ENCODE measurements at places on chromosomes 2 and 18. TPM values are rescaled to one million over a fixed set of nuclear protein-coding genes. Genes with fewer than 3 reads are reported as not detected.

The ADGRF3 gene
- total RNA-seq, result 0.38 TPM

The ADCY3 gene
- total RNA-seq, result 30.1 TPM

The CXCR1 gene
- not detected for total RNA-seq

The SERPINB3 gene
- not detected for total RNA-seq

The ARHGEF4 gene
- total RNA-seq, result 16.6 TPM

The LDLRAD4 gene
- 1.9 TPM for total RNA-seq

The IL37 gene
- total RNA-seq, result not detected

The GPR45 gene
- total RNA-seq, result 0.23 TPM

The DSC3 gene
- total RNA-seq, result 2.1 TPM

The ASB18 gene
- total RNA-seq, result not detected

The VWA3B gene
- not detected for total RNA-seq

The NPHP1 gene
- total RNA-seq, result 1.2 TPM

The KCNG2 gene
- total RNA-seq, result not detected

DNA sequence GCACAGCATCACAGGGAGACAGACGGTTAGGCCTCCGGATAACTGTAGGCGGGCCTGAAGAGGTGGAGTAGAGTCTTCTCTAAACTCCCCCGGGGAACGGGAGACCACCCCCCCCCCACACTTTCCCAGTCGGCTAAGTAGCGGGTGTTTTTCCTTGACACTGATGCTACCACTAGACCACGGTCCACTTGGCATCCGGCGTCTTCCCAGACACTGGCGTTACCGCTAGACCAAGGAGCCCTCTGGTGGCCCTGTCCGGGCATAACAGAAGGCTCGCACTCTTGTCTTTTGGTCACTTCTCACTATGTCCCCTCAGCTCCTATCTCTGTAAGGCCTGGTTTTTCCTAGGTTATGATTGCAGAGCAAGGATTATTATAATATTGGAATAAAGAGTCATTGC lies 25.7 kb upstream of the NCL start:
- DNase-seq, result peak; percentile 59

GRCh38 chr2:240480834-240481623 lies 45.6 kb downstream of the GPC1 start:
- no peak for DNase-seq

- DNase-seq, result no peak
These were observed 23.4 kb upstream of the RPL31 start for GRCh38 chr2:100978582-100979191.

DNA sequence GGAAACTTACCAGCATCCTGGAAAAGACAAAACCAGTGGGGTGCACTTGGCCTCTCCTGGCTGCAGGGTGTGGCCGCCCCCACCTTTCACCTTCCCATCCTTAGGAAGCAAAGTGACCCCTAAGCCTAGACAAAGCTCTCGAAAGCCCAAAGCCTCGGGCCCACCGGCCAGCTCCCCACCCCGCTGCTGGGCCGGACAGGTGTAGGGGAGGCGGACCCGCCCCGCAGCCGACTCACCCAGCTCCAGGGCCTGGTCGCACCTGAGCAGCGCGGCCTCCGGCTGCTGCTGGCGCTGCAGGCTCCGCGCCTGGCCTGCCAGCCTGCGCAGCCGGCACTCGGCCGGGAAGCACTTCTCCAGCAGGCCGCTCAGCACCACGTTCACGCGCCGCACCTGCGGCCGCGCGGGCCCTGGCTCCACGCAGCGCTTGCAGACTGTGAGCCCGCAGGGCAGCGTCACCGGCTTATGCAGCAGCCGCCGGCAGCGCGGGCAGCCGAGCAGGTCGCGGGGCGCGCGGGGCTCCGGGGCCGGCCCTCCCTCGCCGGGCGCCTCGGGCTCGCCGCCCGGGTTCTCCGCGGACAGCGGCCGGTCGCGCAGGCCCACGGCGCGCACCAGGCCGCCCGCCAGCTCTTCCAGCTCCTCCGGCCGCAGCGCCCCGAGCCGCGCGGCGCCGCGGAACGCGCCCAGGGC lies 979 bp downstream of the LONRF2 start:
- DNase-seq, result peak; percentile 82

DNA sequence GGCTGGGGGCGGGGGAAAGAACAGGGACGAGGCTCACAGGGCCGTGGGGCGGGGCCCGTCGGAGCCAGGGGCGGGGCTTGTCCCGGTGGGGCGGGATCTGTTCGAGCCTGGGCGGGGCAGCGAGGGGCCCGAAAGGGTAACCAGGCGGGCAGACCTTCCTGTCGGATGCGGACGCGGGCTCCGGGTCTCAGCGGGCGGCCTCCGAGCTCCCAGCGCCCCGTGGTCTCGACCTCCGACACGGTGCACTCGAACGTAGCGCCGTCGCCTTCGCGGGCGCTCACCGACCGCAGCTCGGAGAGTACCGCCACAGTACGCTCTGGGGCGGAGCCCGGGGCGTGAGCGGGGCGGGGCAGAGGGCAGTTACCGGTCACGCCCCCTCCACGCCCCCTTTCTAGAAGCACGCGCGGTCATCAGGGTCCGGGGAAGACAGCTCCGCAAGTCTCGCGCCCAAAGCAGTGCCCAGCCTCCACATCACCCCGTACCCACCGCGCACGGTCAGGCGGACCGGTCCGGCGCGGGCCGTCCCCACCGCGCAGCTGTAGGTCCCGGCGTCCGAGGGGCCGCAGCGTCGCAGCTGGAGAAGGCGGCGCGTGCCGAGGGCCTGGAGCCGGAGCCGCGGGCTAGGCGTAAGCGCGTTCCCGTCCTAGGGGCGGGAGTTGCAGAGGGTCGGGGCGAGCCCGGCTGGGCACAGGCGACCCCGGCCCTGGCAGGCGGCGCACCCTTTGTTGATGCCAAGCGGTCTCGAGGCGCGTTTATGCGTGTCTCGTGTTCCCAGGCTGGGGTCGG lies 8.7 kb downstream of the TMEM198 start:
- peak; percentile 96 for DNase-seq

GRCh38 chr2:136242100-136242499 lies 124.2 kb upstream of the CXCR4 start:
- DNase-seq, result no peak

DNA sequence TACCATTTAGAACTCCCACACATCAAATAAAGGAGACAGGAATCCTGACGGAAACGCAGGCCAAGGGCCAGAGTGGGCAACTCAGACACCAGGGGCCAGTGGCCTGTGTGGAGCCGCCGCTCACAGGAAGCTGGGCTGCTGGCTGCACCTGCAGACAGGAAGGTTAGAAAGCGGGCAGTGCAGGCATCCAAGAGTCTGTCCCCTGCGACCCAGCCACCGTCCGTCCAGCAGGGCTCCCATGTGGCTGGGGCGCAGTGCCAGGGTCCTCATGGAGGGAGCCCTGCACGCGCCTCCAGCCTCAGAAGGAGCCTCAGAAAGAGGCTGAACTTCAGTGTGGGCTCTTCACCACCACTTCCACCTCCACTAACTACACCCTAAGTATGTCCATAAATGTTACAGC lies 2.5 kb upstream of the ANO7 start:
- DNase-seq, result no peak

DNA sequence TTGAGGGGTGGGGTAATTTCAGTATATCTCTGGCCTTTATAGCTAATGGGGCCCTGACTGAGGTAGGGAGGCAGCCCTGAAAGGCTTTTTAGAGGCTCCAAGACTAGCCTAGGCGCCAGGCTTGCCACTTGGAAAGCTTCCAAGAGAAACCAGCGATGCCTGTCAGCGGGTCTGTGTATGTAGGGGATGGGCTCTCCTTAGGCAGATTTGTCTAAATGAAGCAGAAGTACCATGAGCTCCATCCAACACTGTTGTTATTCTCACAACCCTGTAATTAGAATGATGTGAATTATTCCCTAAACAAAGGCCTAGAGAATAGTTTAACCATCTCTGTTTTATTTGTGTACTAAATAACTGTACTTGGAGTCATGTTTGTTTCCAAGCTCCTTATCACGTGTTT lies 138.1 kb downstream of the B3GNT2 start:
- no peak for DNase-seq

DNA sequence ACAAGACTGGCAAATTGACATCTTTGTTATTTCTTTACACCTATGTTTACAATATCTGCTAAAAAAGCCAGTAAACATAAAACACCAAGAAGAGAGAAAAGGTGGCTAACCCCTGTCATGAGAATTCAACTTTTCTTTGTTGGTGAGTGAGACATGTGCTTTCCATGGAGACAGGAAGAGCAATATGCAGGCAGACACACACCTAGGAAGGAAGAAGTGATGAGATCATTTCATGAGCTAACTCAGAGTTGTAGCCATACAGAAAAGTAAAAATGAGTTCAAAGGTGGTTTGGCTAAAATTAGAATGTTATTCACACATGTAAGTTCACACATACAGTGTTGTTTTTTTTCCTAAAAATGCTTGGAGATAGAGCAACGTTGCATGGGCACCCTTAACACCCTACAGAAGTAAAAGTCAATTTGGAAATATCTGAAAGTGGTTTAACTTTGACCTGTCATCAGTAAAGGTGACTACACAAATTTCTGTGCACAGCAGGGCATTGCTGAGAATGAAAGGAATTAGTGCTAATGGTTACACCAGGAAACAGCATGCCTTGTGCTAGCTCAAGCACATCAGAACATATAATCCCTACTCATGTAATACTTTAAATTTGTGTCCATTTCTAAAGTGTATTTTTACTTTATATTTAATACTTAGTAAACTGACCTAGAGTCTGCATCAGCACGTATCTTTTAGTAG lies 557.6 kb downstream of the CBLN2 start:
- DNase-seq, result no peak

GRCh38 chr18:45567123-45567522 lies 48.2 kb upstream of the SLC14A2 start:
- peak; percentile 44 for DNase-seq

DNA sequence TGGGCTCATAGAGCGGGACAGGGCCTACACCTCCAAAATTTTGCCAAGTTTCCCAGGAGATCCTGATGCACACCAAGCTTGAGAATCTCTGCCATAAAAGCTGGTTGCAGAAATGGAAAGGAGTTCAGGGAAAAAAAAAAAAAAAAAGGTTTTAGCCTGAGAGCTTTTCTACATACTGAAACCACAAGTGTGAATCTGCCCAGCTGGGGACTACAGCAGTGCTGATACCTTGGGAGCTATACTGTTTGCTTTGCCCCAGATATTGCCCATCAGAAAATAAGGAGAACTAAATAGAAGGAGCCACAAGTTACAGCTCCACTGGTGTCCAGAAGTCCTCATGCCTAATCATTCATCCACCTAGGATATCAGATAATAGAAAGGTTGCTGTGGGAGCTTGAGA lies 38.4 kb upstream of the NCKAP5 start:
- DNase-seq, result no peak

- DNase-seq, result no peak
These were observed 216.8 kb upstream of the HNMT start for GRCh38 chr2:137747509-137747908.

DNA sequence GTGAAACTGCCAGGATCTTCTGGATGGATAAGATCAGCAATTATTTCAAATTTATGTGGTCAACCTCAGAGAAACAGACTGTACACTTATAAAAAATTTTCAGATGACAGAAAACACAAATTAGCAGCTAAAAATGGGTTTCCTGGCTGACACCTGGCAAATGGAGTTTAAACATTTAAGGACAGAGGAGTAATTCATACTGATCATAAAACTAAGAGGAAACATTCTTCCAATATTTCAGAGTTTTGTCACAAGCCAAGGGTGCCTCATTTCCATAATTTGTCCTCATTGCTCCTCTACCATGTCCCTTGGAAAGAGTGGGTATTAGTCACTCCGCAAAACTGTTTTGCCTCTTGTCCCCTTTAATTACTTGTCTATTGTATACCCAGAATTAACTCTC lies 70.2 kb downstream of the TMEFF2 start:
- DNase-seq, result no peak

DNA sequence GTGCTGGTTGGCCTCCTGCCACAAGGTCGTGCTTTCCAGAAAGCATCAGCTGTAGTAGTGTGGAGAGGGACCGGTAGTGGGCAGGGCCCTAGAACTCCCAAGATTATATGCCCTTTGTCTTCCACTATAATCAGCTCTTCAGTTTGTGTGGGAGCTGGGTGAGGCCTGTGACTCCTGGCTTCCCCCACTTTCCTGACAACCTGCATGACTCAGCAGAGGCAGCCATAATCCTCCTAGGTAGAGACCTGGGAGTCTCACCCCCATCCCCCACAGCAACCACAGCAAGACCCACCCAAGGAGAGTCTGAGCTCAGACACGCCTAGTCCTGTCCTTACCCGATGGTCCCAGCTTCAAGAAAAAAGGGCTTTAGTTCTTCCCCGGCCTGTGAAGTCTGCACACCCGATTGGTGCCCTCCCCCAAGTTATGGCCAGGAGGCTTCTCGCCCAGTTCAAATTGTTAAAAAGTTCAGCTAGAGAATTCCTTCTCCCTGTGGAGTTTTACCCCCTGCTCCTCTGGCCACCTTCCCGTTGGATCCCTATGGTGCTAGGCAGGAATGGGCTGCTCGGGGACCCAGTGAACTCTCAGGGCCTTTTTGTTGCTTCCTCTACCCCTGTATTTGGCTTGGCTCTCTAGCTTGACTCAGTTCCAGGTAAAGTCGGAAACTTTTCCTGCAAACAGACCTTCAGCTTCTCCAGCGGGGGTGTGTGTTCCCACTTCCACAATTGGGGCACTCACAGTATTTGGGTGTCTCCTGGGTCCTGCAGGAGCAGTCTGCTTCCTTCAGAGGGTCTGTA lies 57.8 kb upstream of the FAM237A start:
- DNase-seq, result no peak

DNA sequence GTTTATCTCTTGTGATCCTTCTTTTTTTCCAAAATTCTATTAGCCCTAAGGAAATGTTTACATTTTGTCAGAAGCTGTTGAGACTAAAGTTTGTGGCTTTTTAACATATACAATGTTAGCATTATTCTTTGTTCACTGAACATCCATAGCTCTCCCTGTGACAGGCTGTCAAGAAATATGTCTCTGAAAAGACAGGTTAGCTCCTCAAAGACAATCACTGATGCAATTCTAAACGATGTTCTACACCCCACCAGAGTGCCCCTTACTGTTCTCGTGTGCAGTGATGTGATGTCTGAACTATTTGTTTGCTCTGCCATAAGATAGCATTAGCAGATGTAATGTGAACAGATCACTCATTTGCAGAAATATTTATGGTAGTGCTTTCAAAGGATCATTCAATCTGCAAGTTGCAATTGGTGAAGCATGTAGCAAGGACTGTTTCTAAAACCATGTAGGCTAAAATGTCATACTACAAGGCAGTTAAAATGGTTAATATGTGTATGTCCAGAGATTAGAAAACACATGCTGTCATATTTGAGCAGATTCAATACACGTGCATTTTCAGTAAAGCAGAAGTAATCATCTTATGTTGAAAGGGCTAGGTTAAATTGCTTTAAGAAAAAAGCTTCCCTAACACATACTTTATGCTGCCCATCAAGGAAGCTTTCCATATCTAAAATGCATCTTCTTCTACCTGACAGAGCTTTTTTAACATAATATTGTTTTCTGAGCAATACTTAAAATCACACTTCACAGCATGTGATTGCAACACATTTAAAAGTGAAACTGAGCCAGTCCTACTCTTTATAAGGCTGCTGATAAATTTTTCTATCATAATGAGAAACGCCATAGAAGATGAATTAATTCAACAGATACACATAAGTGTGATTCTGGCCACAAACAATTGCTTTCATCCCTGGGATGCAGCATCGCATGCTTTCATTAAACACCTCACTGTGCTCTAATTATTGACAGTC lies 285.7 kb upstream of the UBE2E3 start:
- no peak for DNase-seq

Data from GM23338 (cell line).